ENCODE measurements at places on chromosomes 11 and 22.

DNA sequence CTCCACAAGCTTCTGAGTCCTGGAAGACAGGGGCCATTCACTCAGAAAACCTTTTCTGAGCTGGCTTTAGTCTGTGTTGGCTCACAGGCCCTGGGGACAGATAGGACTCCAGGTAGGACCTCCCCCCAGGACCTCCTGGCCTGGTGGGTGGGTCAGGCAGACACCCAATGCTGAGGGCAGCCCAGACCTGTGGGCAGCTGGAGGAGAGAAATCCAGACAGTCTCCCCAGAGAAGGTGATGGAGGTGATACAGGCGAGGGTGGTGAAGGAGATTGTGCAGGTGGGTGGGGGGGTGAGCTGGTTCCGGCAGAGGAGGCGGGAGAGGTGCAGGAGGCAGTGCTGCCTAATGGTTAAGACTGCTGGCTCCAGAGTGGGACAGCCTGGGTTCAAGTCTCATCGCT is 15.6 kb downstream of the LRRC32 start:
- DNase-seq: no peak

DNA sequence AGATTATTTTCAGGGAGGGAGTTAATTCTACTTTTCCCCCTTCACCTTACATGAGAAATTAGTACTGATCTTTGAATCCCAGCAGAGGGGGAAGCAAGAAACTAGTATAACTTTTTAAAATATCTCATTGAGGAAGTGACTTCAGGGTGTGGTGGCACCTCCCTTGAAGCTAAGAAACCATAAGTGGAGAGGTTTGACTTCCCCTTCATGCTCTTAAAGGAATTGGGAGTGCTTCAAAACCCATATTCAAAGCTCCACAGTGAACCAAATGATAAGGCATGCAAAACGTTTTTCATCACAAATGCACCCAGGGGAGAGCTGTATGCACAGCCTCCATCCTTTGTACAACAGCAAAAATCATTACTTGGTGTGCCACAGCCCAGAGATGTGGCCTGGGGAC is 540 bp downstream of the MS4A14 start:
- no peak for DNase-seq

DNA sequence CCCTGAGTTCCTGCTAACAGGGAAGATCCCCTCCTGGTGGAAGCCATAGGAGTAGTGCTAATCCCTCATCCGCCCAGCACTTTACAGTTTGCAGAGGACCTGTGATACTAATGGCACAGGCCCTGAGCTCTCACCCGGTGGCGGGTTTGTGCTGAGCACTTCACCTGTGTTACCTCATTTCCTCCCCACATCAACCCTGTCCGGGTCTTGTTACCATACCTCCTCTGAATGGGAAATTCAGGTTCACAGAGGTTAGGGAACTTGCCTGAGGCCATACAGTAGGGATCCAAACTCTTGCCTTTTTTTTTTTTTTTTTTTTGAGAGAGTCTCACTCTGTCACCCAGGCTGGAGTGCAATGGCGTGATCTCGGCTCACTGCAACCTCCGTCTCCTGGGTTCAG is 25.2 kb downstream of the CAPN1 start:
- DNase-seq: no peak

DNA sequence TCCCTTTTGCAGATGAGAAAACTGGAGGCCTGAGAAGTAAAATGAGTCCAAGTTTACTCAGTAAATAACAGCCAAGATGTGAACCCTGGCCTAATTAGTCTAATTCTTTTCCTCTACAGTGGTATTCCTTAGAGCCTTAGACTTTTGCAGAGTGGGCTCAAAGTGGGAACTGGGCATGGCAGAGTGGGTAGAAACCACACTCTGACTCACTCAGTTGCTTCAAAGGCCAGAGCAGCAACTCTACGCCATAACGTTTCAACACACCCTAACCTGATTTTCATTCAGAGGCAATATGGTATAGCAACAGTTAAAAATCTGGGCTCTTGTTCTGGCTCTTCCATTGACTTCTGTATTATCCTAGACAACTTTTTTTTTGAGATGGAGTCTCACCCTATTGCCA is 2.8 kb downstream of the THRSP start:
- no peak for DNase-seq

DNA sequence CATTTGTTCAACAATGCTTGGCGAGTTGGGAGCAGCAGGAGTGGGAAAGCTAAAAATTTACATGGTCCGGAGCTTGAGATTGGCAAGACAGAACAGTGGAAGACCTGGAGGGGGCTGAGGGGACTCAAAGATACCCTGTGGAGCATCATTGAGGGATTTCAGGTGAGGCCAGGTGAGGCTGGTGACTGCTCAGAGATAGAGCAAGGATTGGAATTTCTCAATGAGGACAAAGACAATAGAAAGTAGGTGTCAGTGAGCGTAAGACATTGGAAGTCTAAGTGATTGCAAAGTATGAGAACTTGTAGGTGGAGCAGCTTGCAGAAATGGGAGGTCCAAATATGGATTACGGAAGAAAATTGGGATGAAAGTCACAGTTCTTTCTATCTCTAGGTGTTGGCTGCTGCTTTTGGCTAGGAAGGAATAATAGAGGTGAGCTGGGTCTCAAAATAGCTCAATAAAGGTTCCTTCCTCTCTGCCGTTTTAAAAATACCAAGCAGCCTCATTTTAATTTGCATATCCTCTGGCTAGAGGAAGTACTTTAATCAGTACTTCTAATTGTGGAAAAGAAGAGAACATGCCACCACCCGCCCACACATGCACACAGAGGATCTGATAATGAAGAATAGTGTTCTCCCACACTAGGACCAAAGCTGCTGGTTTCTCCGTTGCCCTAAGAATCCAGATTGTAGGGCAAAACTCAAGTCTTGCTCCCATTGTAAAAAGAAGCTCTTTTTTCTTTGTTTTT is 41.8 kb upstream of the SORL1-AS1 start:
- DNase-seq: no peak

- no peak for DNase-seq
Observed at GRCh38 chr11:109867784-109868183, 225.4 kb upstream of the ZC3H12C start.

GRCh38 chr11:7612661-7613393 is 60.5 kb downstream of the CYB5R2 start:
- no peak for DNase-seq

DNA sequence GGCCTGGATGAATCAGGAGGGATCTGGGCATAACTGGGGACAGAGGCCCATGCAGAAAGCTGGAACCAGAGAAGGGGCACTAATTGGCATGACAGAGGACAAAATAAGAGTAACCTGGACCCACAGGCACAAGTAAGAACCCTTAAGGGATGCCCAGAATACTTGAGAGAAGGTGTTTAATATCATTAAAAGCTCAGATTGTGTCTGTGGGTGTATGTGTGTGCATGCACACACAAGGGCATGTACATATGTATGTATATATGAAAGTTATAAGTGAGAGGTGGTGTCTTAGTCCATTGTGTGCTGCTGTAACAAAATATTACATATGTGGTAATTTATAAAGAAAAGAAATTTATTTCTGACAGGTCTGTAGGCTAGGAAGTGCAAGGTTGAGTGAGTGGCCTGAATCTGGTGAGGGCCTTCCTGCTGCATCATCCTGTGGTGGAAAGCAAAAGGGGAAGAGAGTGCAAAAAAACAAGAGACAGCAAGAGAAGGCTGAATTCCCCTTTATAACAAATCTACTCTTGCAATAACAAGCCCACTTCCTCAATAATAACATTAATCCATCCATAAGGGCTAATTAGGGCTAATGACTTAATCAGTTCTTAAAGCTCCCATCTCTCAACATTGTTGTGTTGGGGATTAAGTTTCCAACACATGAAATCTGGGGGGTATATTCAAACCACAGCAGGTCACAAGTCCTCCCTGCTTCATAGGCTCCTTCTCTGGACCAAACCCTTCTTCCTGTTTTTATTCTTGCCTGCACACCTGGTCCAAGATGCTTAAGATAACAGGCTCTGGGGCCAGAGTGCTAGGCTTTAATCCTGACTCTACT is 68.3 kb upstream of the POU2AF2 start:
- no peak for DNase-seq

DNA sequence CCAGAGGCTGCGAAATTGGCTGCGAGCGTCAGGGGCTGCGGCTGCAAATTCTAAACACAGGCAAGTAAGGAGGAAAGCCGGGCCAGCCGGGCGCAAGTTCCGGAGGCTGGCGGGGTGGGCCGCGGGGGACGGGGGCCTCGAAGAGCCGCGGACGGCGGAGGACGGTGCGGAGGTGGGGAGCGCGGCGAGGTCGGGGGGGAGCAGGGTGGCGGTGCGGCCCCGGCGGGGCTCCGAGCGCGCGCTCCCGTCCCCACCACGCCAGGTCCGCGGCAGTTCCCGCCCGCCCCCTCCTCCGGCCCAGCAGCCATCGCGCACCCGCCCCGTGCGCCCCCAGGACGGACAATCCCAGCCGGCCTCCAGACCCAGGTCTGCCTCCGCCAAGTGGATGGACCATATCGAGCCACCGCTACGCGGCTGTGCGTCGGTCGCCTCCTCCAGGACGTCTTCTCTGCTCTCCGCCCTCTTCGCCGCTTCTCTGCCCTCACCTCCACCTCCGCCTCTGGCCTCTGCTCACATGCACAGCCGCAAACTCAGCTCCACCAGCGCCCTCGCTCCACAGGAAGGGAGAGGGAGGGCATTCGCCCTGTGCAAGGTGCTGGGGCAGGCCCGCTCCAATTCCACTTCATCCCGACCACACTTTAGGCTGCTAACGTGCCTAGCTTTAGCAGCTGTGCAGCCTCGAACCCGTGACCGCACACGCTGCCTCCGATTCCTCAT is 7.2 kb downstream of the ELFN2 start:
- DNase-seq: no peak

DNA sequence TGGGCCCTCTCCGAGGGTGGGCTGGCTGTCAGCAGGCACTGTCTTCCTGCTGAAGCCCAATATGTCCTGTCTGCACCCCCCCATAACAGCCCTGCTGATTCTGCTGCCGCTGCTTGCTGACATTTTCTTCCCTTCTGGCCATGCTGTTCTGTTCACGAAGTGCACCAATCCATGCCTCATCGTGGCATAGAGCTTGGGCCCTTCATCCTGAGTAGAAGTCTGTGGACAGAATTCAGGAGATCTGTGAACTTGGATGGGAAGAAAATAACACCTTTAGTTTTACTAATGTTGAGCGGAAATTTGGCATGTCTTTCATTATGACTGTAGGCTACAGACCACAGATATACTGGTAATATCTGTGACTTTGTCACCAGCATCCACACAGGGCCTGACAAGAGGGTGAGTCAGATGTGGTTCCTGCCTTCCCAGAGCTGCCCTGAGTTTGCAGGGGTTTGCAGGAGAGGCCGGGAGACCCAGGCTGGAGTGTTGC is 14.1 kb upstream of the KIAA0930 start:
- no peak for DNase-seq

- DNase-seq: no peak
Observed at GRCh38 chr11:18071098-18071705, 25.1 kb upstream of the TPH1 start.

DNA sequence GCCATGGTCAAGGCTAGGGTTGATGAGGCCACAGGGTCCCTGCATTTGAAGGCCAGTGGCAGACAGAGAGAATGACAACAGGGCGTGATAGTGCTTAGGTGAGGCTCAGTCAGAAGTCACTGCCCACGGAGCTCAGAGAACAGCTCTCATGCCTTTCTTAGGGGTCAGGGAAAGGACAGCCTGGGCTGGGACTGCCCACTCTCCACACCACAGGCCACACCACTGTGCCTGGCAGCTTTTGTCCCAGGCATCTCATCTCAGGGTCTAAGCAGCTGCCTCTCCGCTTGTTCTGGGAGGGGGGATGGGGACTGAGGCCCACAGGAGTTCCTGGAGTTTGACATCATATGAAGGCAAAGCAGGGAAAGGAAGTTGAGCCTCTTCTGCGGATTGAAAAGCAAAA is 150.2 kb upstream of the B3GAT1 start:
- DNase-seq: peak; percentile 42

- no peak for DNase-seq
Observed at GRCh38 chr11:66904561-66904960, 47.7 kb downstream of the LRFN4 start.

Measured in right hindlimb (tissue), 1 donor.